ENCODE measurements at places on chromosomes 1 and 21.
A peak's percentile ranks its signal among the peaks of the same experiment; 100 is the strongest.

DNA sequence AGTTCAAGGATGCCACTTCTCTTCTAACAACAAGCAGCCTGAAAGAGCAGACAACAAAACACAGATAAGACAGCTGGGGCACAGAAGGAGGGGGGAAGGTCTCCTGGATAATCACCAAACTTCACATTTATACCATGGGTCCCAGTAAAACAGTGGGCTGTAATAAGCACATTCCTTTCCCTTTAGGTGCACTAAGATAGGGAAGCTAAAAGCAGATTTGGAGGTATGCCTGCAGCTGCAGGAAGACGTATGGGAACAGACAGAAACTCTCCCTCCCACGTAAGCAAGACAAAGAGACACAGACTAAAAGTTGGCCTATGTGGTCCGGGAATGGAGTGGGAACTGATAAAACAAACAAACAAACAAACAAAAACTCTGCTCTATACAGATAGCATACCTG is 612.1 kb downstream of the MRPL39 start:
- DNase-seq: no peak

- no peak for DNase-seq
Measured at GRCh38 chr1:196063952-196064351, 544.3 kb downstream of the KCNT2 start.

DNA sequence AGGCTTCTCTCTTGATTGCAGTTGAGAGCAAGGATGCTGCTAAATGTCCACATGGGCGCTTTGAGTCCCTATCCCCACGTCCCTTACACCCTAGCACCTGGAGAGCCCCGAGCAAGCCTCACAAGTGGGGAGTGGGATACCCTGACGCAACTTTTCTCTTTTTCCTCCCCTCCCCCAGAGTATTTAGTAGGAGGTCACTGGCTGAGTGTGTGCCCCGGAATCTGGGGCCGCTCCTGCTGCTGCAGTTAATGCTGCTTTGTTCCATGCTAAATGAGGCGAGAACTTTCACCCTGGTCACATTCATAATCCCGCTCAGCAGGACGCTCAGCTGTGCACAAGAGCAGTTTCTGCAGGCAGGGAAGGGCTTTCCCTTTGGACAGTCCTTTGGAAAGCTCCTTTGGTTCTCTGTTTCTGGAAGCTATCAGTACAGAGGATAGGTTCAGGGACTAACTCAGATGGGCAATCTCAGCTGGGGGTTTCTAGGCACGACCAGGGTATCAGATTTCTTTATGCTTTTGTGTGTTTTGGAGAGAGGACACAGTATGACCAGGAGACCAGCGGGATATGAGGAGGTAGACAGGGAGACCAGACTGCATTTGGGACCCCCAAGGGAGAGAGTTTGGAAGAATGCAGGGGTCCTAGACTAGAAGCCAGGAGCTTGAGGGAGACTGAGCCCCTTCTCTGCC is 75.9 kb downstream of the NOS1AP start:
- DNase-seq: no peak

DNA sequence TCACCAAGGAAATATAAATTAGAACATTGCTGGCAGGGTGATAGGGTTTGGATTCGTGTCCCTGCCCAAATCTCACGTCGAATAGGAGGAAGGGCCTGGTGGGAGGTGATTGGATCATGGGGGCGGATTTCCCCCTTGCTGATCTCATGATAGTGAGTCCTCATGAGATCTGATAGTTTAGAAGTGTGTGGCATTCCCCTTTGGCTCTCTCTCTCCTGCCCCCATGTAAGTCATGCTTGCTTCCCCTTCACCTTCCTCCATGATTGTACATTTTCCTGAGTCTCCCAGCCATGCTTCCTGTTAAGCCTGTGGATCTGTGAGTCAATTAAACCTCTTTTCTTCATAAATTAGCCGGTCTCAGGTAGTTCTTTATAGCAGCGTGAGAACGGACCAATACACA is 60.6 kb downstream of the VPS26C start:
- no peak for DNase-seq

GRCh38 chr1:174114788-174115448 is 44.4 kb upstream of the RABGAP1L start:
- DNase-seq: no peak

DNA sequence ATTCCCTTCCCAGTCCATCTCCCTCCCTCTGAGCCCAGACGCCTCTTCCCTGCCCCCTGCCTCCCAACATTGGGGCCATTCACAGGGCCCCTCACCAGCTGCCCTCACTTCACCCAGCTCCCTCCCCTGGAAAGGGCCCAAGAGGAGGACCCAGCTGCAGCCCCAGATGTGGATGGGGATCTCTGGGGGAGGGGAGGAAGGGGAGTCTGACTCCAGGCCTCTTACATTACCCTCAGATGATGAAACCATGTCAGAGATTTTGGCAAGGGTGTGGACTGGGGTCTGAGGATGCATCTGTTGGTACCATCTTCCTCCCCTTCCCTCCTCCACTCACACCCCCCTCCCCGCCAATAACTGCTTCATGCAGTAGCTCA is 1.1 kb upstream of the KIF21B start:
- no peak for DNase-seq

DNA sequence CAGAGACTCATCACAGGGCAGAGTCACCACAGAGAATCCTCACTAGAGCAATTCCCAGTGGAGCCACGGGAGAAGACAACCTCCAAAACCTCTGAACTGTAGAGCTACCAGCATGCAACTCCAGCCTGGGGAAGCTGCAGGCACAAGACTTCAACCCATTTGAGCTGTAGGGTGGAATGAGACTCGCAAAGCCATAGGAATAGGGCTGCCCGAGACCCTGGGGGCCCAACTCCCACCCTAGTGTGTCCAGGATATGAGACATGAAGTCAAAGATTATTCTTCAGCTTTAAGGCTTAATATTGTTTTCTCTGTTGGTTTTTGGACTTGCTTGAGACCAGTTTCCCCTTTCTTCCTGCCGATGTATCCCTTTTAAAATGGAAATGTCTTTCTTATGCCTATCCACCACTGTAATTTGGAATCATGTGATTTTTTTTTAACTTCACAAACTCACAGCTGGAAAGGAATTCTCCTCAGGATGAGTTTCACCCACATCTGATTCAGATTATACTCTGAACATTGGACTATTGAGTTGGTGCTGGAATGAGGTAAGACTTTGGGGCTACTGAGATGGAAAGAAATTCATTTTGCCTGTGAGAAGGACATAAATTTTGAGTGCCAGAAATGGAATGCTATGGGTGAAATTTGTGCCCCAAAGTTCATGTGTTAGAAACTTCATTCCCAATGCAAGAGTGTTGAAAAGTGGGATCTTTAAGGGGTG is 59.6 kb upstream of the ST6GALNAC5 start:
- DNase-seq: no peak

GRCh38 chr1:168466092-168466713 is 77.6 kb downstream of the XCL2 start:
- DNase-seq: peak; percentile 18

DNA sequence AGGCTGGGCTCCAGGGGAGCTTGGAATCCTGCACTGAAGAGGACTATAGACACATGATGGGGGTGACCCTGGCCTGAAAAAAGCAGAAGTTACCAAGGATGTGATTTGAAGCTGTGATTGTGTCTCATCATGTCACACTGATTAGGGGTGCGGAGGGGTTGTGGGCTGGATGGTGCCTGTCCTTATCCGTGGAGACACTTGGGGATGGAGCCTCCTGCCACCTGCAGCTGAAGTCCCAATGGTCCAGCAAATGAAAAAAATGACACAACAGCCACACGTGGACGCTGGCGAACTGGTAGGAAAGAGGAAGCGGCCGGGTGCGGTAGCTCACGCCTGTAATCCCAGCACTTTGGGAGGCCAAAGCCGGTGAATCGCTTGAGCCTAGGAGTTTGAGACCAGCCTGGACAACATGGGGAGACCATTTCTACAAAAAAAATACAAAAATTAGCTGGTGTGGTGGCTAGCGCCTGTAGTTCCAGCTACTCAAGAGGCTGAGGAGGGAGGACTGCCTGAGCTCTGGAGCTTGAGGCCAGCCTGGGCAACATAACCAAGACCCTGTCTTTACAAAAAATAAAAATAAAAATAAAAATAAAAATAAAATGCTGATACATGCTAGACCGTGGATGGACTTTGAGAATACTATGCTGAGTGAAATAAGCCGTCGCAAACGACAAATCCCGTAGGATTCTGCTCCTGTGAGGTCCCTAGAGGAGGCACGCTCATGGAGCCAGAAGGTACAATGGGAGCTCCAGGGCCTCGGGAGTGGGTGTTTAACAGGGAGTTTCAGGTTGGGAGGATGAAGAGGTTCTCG is 838 bp upstream of the IBA57 start:
- no peak for DNase-seq

DNA sequence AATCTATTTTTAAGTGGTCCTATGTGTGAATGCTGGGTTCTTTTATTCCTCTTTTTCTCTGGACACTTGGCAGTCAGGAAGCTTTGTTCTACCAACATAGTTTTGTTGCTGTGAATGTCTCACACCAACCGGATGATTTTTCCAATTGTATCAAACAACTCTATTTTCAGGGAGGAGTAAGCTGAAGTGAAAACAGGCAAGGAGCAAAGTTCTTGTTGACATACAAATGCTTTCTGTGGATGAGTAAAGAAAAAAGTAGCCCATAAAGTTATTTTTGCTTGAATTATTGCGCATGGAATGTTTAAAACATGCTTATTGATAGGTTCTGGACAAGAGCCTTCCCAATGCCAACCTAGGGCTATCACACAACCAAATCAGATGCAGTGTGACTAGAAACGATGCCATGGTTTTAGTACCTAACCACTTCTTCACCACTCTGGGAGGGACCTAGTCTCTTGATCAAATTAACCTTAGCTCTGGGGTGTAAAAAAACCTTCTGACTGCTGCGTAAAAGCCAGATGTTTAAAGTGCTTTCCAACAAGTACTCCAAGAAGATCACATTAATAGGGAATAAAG is 4.5 kb downstream of the IER5 start:
- DNase-seq: no peak

DNA sequence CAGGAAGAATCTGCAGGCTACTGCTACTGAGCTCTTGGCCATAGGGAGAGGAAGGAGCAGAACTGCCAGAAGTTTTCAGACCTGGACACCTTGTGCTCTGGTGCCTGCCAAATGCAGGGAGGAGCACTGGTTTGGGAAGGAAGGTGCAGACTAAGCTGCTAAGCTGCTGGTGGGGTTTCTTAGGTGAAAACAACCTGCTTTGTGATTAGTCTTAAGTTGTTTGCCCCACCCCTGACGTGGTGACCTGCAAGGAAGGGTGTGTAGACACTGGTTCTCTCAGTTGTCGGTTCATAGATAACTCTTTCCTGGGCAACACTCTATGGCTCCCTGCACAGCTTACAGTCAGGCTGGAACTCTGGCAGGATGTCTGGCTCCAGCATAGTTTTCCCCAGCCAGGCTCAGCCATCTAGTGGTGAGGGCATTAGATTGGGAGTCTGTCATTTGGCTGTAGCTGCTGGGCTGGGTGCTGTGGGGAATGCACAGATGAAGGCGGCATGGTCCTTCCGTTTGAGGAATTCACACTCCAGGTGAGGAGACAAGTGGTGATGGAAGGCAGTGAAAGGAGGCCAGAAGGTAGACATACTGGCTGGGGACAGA is 10.3 kb upstream of the S100A10 start:
- DNase-seq: no peak

DNA sequence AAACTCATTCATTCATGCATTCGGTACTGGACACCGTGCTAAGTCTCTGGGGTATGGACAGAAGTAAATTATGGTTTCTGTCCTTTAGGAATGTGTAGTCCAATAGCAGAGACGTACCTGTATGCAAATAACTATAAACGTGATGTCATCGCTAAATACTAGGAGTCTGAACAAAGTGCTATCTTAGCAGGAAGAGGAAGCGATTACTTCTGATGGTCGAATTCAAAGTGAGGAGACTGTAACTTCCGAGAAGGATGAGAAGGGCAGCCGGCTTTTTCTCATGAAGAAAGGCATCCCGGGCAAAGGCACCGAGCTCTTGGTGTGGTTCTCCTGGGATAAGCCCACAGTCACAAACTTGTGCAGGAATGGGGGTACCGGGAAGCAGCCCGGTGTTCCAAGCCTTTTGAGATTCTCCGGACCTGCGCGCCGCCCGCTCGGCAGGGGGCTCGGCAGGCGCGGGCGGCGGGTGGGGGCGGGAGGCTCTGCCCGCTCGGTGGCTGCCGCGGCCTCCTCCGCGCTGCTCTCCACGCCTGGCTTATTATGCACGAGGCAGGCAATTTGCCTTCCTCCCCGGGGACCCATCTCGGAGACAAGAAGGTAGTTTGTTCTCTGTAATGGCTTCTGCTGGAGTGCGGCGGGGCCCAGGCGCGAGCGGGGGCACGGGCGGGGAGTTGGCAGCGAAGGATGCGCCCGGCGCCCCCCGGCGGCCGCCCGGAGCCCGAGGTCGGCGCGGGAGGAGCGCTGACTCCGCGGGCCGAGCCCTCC is 67.5 kb upstream of the CD1D start:
- DNase-seq: peak; percentile 22

DNA sequence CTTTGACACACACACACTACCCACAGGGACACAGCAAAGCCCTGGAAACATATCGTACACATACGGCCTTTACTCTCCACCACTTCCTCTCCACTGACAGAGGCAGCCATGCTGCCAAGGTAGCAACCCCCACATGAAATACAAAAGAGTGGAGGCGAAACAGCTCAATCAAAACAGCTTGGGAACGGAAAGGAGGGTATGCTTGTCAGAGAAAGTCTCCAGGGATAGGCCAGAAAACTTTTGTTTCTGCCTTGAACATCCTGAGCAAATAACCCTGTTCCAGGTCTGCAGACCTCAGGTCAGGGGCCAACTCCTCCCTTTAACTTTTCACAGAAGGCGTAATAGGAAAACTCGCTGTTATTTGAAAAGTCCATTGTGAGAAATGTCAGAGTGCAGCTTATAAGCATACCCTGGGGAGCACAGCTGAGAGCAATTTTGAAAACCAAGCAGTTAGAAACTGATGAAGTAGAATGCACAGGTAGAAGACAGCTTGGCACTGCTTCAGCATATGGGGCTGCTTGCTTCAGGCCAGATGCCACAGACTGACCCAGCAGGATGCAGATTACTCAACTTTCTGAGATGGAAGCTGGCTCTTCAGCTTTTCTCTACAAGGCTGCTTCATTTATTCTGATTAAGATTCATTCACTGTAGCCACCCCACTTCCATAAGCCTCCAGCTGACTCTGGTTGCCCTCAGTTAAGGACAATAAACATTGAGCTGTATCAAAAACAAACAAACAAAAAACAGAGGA is 18.0 kb downstream of the KIAA0319L start:
- DNase-seq: peak; percentile 59

- DNase-seq: no peak
Measured at GRCh38 chr1:58190267-58190988, 356.1 kb downstream of the OMA1 start.

GRCh38 chr1:155083865-155084721 is 5.5 kb downstream of the EFNA3 start:
- DNase-seq: no peak

DNA sequence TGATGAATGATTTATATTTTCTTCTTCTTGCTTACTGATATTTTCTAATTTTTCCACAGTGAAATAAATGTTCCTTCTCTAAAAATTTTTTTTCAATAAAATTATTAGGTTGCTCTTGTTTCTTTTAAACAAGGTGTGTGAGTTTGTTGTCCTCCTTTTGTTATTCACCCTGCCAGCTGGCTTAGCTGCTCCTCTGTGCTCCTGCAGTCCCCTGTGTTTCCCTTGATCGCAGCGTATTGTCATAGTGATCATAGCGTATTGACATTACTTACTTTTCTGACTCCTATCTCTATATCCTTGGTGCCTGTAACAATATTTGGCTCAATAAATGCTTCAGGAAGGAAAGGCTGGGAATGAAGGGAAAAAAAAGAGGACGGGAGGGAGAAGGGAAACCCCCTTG is 24.9 kb upstream of the PODN start:
- no peak for DNase-seq
